D721Med (cell line): ENCODE measurements at places on chromosomes 3 and 15.

- no peak for DNase-seq
These were observed 16.1 kb downstream of the MAP6D1 start for GRCh38 chr3:183809270-183809669.

DNA sequence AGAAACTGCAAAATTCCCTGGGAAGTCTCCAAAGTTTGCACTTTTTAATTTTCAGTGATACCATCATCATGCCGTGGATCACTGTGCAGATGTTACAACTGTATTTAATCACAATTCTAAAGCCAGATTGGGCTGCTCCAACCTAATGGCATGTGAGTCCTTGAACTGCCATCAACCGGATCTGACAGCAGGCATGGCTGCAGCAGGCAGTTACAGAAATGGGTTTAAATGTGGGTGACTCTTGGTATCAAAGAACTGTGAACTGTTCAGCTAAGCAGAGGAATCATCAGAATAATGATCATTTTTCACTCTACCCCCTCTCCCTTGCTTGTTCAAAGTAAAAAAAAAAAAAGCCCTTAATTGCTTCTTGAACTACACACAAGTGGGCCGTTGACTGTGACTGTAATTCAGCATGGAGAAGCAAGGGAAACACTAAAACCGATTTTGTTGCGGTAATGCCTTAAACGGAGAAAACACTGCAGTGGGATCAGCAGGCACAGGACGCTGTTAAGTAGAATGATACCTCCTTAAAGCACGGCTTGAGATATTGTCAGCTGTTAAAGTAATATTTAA is 152.4 kb downstream of the RORA start:
- no peak for DNase-seq

DNA sequence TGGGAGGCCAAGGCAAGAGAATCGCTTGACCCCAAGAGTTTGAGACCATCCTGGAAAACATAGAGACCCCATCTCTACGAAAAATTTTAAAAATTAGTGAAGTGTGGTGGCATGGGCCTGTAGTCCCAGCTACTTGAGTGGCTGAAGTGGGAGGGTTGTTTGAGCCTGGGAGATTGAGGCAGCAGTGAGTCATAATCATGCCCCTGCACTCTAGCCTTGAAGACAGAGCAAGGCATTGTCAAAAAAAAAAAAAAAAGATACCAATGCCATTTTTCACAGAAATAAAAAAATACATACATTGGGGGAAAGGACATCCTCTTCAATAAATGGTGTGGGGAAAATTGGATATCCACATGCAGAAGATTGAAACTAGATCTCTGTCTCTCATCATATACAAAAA is 74.6 kb downstream of the CERS3 start:
- DNase-seq, result no peak

DNA sequence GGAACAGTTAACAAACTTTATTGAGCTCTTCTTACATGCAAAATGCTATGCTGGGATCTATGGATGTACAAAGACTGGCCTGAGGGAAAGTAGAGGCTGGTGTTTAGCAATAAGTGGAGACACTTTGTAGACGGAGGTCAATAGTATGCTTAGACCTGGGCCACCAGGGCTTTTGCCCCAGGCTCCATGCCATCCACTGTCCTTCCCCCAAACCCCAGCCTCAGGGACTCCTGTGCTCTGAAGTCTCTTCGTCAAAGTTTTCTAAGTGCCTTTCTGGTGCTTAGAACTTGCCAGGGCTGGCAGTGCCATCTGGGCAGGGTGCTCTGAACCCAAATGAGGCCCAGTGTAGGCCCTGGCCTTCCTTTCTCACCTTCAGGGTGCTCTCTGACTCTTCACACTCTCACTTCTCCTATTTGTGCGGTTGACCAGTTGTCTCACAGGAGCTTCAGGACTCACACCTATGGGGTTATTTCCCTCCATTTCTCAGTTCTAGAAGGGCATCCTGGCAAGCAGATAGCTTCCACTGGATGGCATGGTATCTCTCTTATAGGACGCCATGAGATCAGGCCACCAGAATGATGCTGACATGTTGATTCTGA is 21.8 kb upstream of the KCNAB1 start:
- no peak for DNase-seq

DNA sequence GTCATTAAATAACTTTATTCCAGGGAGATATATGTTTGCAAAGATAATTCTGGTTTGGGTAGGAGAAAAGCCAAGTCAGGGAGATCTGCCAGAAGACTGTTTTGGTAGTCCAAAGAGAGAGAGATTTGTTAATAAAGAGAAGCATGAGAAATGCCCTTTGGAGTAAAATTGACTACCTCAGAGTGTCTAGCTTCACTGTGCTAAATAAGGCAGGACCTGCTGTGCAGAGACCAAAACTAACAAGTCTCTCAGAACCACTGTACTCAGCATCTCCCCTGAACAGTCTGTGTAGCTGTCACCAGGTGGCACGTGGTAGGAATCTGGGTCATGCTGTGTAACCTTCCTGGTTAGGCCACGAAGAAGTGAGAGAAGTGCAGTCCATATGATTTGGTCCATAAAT is 31.6 kb upstream of the SLC35G2 start:
- no peak for DNase-seq

- DNase-seq, result no peak
These were observed 12.7 kb downstream of the SEC61A1 start for GRCh38 chr3:128064962-128065361.

GRCh38 chr3:168707900-168708299 is 612.2 kb upstream of the GOLIM4 start:
- no peak for DNase-seq
